ENCODE measurements at places on chromosomes 6 and 20.

- DNase-seq, result no peak
Measured at GRCh38 chr6:139027620-139028182, 844 bp upstream of the ABRACL start.

DNA sequence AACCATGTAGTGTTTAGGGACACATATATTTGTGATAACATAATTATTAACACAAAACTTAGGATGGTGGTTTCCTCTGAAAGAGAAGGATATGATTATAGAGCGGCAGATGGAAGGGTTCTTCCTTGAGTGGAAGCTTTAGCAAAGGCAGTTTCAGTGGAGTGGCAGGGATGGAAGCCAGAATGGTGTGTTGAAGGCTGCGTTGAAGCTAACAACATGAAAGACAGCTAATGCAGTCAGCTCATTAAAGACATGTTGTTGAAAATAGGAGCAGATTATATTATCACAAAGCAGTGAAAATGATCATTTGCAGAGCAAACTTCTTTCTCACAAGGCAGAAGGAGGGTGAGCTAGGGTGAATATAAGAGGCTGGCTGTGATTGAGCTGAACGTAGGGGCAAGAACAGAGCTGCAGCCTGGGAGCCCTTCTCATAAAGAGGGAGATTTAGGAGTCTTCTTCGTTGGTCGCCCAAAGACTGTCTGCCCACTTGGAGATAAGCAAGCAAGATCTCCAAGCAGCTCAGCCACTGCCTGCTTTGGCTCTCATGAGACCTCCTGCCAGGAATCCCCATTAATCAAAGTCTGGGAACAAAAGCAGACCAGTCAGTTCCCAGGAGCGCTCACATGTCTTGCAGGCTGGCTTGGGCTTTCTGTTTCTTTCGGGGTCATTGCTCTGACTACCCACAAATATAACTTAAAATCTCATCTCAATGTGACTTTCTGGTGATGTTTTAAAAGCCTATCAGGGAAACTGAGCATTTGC is 2.6 kb upstream of the ANKRD6 start:
- DNase-seq, result no peak

GRCh38 chr6:146598772-146599405 is at the start of gene ADGB:
Gene ADGB, plus strand, starts transcription at chr6:146598972. Its CDS starts 69 bp downstream, at chr6:146599041.
- no peak for DNase-seq

DNA sequence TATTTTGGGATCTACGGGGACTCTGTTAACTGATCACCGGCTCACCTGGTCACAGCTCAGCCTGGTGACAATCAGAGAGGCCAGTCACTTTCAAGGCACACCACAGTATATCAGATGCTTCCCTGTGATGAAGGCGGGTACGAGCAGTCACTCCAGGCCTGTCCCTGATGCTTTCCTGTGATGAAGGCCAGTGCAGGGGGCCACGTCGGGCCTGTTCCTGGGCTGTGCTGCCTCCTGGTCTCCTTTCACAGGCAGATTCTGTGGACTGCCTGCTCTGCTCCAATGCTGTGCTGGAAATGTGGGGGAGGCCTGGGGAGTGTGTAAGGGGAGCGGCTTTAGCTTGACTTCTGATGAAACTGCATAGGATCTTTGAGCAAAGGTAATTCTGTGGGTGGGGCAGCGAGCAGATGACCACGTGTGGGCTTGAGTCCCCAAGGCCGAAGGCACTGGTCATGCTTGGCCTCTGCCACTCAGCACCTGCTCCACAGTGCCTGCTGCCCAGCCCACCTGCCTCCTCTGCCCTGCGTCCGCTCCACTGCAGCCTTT is 372.6 kb downstream of the TAF4 start:
- no peak for DNase-seq

DNA sequence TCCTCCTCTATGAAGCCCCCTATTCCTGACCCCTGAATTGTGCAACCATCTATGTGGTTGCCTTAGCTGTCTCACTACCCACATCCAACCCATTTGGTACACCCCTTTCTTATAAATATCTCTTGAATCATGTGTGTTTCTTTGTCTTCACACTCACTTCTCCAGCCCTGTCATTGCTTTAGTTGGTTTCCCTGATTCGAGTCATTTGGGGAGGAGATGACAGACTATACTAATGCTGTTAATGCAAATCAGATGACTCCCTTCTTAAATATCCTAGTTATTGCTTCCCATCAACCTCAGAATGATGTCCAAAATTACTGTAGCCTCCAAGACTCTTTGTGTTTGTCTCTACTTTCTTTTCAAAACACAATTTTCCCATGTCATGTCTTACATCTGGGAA is 23.0 kb downstream of the SLC35D3 start:
- DNase-seq, result no peak

DNA sequence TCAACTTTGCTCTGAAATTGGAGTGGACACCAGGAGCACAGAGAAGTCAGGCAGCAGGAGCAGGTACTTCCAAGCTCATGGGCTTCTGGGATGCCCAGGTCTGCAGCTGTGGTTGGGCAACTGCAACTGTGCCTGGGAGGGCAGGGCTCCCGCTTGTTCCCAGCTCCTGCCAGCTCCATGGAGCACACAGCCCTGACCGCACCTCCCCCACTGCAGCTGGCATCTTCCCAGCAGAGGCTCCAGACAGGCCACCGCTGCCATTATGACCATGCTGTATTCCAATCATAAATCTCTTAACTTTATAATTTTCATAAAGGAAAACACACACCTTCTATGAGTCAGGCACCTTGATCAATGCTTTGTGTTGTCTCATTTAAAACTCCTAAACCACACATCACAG is 36.9 kb downstream of the STK38 start:
- DNase-seq, result no peak

DNA sequence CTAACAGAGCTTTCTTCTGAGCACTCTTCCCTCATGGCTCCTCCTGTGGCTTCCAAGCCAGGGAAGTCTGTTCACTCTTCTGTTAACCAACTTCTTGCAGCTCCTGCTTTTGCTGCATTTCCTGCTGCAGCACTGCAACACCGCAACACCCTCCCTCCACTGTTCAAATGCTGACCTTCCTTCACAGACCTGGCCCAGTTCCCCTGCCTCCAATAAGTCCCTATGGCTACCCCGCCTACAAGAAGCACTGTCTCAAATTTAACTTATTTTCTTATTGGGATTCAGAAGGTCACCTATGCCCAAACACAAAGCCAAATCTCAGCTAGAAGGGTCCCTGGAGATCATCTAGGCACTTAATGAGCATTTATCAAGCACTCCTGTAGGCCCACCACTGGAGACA is 44.6 kb downstream of the ELMO2 start:
- no peak for DNase-seq

DNA sequence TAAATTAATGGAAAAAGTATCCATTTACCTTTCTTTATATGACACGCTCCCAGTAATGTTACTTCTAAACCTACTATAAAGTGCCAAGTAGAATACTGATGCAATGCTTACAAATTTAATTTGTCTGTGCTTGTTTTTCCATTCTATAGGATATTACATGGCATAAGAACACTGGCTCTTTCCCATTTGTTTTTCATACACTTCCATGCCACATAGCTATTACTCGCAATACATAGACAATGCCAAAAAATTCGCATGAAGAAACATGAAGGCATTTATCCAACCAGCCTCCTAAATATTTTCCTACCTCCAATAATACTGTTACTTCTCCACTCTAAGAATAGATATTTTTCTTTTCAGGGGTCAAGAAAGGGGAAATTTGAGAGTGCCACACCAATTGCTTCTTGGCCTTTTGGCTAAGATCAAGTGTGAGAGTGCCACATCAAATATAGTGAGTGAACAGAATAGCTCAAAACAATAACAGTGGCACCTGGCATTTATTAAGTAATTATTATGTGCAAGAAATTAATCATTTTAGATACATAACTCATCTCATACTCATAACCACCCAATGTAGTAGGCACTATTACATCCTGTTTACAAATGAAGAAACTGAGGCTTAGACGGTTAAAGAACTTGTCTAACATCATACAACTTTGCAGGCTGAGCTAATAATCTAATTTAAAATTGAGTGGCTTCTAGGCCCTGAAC is 845 bp upstream of the DST start:
- DNase-seq, result no peak

- DNase-seq, result no peak
Measured at GRCh38 chr6:95548188-95548786, 29.0 kb upstream of the MANEA start.

DNA sequence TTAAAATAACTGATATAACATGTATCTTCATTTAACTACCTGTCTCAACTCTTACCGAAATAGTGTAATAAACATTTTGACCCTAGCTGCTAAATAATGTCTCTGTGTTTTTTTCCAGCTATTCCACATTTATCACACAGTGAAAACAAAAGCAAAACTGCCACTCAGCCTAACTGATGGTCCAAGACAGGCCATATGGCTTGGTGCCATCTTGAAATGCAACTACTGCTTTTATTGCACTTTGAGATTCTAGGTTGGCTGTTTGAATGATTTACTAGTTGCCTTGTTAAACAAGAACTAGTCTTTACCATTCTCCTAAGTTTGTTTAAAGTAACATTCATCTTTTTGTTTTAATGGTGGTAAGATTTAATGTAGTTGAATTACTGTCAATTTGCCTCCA is 739.8 kb downstream of the TFAP2A start:
- DNase-seq, result no peak

Data from coronary artery (tissue), 2 donors.